AG08395 (cell line): ENCODE measurements at places on chromosomes 16 and 17.

DNA sequence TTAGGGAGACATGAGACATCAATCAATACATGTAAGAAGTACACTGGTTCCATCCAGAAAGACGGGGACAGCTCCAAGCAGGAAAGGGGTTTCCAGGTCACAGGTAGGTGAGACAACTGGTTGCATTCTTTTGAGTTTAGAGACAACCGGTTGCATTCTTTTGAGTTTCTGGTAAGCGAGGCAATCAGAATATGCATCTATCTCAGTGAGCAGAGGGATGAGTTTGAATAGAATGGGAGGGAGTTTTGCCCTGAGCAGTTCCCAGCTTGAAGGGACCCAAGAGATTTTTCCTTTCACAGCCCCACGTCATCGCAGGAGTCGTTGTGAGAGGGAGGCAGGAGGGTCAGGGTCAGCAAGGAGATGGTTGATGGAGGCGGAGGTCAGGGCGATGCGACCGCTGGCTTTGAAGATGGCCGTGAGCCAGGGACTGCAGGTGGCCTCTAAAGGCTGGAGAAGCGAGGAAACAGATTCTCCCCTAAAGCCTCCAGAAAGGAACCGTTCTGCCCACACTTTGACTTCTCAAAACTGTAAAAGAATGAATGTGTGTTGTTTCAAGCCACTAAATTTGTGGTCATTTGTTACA is 36.5 kb downstream of the IRF8 start:
- DNase-seq = no peak

DNA sequence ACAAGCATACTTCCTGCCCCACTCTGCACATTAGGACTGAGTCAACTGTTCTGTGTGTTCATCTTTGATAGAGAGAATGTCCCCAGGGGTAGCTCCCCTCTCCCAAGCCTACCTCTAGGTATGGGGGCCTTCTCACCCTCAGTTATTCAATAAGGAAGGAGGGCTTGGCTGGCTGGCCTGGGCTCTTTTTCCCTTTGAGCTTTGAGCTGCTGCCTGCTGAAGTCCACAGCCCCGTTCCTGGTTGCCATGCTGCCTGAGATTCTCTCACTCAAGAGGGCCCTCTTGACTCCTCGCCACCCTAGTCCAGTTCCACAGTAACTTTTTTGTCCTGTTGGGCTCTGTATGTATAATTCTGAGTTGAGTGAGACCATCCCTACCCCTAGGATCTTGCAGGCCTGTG is 5.1 kb downstream of the B3GNT9 start:
- DNase-seq = no peak

DNA sequence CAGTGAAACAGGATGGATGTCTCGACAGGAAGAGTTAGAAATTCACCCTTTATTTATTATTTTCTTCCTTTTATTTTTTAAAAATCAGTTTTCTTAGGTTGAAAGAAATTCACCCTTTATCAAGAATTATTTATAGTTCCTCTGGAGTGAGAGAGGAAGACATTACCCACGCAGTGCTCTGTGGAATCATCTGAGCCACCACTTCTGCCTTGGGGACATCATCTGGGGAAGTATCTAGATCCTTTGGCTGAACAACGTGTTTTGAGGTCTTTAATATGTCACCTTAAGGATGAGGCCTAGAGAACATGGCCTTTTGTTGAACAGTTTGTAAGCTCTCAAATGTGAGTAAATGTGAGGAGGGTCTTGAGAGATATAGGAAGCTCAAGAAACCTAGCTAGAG is 183.3 kb downstream of the UTP18 start:
- no peak for DNase-seq

GRCh38 chr17:17366941-17367875 is 64.0 kb downstream of the NT5M start:
- DNase-seq = no peak

DNA sequence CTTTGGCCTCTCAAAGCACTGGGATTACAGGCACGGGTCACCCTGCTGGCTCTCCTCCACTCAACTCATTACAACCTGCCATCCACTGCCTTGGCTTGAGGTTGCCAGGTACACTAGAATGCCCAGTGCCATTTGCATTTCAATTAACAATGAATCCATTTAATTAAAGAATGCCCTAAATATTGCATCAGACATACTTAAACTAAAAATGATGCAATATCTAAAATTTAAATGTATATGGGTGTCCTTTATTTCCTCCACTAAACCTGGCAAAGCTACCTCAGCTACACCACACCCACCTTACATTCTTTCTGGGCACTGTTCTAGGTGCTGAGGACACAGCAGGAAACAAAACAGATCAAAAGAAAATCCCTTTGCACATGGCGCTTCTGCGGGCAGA is 382.2 kb upstream of the ZFHX3 start:
- no peak for DNase-seq

DNA sequence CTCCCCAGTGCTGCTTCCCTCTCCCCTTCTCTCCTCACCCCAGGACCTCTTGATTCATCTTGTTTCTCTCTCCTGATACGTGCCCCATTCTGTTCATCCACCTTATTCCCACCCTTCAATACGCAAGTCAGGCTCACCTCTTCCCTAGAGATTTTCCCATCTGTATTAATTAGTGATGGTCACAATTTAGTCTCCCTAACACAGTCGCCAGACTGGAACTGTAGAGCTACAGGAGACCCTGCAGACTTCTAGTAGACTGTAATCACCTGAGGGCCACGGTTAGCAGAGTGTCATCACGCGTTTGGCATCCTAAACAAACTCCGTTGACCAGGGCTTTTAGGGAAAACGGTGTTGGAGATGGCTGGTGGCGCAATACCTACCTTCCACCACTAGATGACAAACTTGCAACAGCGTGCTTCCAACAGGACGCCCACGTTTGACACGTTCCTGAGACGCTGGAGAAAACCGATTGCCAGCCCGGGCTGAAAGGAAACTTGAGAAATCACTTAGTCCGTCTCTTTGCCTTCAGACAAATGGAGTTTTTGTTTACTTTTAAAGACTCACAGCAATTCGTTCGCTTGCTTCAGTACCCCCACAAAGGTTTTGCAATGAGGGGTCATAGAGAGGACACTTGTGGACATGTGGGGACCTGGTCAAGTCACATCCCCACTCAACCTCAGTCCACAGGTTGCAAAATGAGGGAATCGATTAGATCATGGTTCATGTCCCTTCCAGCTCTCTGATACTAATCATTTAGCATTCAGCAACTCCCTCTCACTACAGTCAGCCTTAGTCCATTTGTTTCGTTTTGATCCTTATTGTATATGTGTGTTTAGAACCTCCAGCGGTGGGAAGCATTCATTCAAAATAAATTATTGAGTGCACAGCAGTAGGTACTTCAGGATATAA is 20.6 kb downstream of the MYL4 start:
- DNase-seq = peak; percentile 90
